ENCODE measurements at places on chromosomes 11 and 22.

- no peak for DNase-seq
Measured at GRCh38 chr11:3162410-3163240, 2.5 kb downstream of the OSBPL5 start.

- DNase-seq, result no peak
Measured at GRCh38 chr11:79045800-79046304, 395.0 kb downstream of the TENM4 start.

GRCh38 chr11:128745311-128746136 lies 51.7 kb downstream of the FLI1 start:
- DNase-seq, result no peak

DNA sequence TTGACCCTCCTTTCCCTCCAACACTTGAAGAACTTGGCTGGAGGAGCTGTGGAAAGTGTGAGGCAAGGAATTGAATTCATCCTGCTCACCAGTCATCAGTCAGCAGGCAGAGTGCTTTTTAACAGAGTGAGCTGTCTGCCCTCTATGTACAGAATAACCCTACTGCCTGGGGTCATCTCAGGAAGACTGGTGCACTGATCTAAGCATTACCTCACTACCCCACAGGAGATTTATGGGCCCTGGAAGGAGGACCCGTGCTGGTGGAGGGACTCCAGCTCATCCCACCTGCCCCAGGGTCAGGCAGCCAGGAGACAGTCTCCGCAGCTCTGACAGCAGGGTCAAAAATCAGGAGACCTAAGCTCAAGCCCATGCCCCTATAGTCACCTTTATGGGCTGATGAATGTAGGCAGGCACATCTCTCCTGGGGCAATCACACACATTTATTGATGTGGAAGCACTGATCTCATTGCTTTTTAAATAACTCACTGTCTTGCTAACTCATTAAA lies 270.8 kb upstream of the SESN3 start:
- no peak for DNase-seq

GRCh38 chr22:39207141-39208012 lies 37.4 kb downstream of the PDGFB start:
- peak; percentile 33 for DNase-seq

- DNase-seq, result no peak
Measured at GRCh38 chr22:47376901-47377505, 614.6 kb downstream of the TBC1D22A start.

DNA sequence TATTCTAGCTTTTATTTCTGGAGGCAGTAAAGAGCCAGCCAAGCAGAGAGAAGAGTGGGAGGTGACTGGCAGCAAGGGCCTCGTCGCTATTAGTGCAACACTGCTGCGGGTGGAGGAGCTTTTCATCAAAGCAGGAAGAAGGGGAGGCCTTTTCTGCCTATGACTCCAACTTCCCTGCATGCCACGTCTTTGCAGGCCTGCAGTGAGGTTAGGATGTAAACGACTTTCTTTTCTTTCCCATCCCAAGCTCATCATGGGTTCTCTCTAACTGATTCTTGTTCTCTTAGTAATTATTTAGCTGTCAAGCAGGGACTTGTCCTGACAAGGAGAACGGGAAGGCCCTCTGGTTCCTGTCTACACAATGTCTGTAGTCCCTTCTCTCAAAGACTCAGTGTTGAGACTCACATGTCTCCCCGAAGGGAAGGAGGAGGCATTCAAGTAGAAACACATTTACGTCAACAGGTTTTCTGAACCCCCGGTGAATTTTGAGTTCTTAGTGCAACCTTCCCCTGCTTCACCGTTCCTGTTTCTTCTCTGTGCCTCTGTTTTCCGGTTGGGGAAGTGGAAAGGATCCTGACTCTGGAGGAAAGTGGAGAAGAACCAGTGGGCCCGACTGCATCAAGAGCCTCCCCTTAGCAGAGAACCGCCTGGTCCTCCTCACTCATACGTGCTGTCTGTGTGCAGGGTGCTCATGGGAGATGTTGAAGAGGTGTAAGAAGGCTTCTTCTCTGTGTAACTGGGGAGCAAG lies 56.9 kb downstream of the PACS1 start:
- peak; percentile 23 for DNase-seq

GRCh38 chr11:74577624-74578396 lies 14.6 kb upstream of the POLD3 start:
- peak; percentile 86 for DNase-seq

GRCh38 chr22:38406617-38407016 lies 48.4 kb downstream of the KCNJ4 start:
- no peak for DNase-seq

DNA sequence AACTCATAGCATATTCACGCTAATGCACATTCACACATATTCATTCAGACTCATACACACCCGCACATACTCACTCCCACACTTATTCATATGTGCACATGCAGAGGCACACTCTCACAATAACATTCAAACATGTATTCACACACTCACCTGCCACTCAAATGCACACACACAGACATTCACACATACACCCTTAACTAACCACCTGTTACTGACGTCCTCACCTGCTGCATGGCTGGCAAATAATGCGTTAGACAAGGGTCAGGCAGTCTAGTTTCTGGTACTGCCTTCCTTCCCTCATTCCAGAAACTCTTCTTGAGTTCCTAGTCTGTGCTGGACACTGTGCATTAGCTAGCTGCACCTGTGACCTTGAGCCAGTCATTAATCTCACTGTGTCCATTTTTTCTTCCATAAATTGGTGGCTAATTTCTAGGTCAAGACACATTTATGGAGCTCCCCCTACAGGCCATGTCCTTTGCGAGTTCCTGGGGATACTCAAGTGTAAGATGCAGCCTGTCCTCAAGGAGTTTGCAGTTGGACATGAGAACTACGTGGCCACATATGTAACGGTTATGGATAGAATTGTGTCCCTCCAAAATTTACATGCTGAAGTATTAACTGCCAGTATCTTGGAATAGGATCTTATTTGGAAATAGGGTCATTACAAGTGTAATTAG lies 34.5 kb upstream of the SEZ6L start:
- no peak for DNase-seq

GRCh38 chr22:30416403-30416802 lies 9.2 kb upstream of the MTFP1 start:
- DNase-seq, result no peak

DNA sequence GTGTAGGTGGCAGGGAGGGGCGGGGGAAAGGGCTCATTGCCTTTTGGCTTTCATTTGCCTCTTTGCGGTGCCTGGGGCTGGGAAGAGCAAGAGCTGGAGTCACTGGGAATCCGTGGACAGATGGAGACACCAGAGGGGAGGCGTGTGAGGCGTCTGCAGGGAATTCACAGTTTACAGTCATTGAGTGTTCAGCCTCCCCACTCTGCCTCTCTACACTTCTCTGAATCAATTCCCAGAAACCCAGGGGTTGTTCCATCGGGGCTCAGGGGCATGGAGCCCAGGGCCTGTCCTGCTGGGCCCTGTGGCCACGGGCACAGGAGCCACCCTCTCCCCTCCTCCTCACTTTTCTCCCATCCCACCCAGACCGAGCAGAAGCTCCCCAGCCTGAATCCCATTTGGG lies 160.5 kb upstream of the NAV2 start:
- no peak for DNase-seq

DNA sequence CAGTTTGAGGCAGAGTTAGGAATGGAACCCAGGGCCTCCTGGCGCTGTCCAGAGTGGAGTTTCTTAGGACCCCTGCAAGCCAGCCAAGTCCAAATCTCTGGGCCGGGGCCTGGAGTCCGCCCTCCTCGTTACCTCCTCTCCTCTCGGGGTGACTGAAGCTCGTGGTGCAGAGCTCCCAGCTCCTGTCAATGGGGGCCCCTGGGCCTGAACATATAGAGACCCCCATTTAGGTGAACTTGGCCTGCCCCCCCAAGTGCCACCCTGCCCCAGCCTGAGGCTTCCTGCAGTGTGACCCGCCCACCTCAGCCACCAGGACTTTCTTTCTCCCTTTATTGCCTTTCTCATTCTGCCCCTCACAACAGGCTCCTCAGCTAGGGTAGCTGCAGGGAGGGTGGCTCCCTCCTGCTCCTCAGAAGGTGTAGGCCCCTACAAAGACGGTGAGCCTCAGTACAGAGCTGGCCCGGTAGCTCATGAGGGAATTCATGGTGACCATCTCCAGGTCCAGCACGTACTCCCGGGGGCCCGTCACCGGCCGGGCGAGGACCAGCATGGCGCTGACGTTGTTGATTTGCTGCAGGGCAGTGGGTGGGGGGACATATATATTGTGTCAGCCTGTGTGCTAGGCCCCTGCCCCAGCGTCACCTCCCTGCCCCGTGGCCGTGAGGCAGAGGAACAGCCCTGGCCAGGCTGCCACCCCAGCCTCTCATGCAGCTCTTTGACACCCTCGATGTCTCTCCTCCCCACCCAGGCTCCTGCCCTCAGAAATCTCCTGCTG lies 5.9 kb downstream of the EFEMP2 start:
- DNase-seq, result no peak

DNA sequence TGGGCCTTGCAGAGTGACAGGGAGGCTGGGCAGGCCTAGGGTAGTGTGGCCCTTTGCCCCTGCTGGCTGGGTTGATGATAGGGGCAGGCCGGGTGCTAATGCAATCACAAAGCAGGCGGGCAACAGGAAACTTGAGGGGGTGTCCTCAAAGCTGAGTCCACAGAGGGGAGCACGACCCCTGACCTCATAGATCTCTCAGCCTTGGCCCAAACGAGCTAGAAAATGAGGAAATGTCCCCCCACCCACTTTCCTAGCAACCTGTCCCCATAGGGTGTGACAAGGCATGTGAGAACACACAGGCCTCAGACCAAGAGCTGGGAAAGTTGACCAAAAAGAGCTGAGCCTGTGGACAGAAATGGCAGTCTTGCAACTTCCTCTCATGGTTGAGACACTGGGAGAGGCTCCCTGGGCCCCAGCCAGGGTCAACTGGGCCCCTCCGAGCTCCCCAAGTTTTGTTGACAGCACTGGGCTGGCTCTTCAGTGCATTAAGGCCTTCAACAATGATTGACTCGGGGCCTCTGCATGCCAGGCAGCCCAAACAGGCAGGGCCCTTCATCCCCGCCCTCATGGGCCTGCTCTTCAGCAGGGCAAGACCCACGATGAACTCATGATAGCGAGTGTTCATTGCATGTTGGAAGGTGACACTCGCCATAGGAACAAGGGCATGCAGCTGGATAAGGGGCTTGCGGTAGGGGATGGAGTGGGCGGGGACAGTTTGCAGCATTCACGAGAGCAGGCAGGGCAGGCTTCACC lies 9.8 kb upstream of the SPI1 start:
- DNase-seq, result no peak

DNA sequence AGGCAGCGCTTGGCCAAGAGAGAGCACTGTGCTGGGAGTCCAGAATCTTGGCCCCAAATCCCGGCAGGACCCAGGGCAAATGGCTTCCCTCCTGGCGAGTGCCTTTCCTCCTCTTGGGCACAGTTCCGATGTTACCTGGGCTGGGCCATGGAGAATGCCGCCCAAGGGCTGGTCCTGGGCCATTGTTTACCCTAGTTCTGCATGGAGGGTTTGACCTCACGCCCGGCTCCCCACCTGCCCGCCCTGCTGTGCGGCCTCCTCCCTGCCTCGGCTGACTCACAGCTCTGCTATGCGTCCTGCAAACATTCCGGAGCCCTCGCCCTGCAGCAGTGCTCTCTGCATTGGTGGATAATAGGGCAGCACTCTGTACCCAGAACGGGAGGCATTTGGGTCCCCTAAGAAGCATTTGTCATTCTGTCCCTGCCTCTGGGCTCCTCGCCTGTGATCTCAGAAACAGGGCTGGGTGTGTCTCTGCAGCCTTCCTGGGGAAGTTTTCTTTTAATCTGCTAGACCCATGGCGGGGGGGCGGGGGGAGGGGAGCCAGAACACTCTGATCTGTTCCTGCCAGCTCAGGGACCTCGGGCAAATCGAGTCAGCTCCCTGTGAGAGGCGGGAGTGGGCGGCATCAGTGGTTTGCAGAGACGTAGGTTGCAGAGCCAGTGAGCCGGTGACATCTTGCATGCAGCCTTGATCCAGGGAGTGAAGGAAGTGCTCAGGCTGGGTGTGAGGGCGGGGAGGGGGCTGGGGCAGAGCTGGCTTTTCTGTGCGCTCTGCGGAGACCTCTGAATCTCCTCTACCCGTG lies 32.9 kb upstream of the SMIM38 start:
- peak; percentile 21 for DNase-seq

DNA sequence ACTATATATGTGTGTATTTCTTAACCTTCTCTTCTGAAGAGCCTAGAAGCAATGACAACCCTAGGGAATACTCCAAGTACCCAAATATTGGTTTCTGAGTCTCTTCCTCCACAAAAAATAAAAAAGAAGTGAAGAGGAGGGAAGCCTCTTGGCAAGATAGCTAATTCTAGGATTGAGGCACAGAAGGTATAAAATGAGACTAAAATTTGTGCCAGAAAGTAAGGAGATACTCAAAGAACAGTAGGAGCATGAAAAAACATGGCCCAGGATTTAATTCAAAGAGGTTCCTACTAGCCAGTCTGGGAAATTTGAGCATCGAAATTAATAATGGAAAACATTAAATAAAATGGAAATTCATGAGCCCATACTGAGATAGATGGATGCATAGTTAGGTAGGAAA lies 112.1 kb downstream of the PAX6 start:
- no peak for DNase-seq

GRCh38 chr11:110566577-110566976 lies 136.8 kb downstream of the FDX1 start:
- no peak for DNase-seq

DNA sequence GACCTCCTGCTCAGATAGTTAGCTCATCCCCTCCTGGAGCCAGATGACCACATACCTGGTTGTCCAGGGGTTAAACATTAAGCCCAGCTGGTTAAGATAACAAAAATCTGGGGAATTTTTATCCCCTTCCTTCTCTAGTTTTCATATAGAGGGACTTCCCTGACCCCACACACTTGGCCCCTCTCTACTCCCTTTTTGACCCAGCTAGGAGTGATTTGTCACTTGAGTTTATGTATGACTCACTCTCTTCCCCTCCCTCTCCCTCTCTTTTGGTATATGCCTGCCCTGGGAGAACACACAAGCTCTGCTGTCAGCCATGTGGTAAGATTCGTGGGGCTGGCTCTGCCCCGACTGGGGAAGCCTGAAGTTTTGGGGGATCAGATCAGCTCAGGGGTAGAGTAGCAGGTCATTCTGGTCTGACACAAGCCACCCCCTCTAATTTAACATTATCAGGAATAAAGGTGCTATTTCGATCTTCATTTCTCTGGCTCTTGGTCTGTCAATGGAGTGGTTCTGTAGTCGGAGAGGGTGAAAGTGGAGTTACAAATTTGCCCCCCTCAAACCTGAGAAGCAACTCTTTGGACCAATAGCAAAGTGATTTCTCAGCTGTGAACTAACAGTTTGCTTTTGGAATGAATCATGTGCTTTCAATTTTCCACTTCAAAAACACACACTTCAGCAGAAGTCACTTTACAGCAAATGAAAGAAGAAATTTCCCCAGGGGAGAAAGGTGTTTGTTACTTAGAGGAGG lies 415.3 kb upstream of the CADM1 start:
- no peak for DNase-seq

DNA sequence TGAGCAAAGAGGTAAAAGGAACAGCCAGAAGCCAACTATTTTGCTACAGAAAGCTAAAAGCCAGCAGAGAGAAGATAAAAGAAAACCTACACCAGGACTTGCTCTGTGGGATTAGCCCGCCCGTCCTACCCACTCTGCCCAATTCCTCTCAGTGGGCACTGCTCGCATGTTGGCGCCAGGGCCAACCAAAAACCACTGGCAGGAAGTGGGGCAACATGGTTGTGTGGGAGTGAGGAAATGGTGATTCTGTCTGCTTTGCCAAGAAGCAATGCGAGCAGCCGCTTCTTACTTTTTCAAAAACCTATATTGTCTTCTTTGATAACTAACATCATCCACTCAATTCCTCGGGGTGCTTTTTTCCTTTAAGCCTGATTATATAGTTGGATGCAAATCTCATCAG lies 14.2 kb upstream of the APOA1 start:
- no peak for DNase-seq
